Naive thymus-derived CD8-positive, alpha-beta T cell (primary cell): ENCODE measurements at places on chromosomes 5 and 9. TPM values are rescaled to one million over a fixed set of nuclear protein-coding genes. Genes with fewer than 3 reads are reported as not detected.

GRCh38 chr5:134545070-134545868 is 19.8 kb downstream of the JADE2 start:
- peak; percentile 63 for DNase-seq

DNA sequence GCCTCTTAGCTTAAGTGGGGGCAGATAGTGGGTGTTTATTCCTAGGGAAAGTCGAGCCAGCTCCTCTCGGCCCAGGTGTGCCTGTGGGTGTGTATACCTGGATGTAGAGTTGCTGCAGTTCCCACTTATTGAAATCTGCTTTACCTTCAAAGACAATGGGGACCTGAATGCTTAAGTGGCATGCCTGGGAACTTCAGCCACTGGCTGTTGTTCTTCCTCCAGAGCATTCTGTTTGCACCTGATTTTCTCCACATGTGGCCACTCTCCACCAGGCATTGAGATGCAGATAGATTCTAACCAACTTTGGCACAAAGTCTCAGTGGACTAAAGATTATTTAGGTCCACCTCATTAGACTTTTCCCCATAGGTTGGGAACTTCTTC is 186.8 kb downstream of the ZNF462 start:
- no peak for DNase-seq

- no peak for DNase-seq
Measured at GRCh38 chr9:128912270-128912853, 8.4 kb upstream of the PHYHD1 start.

- DNase-seq = no peak
Measured at GRCh38 chr5:20559845-20560244, 571.8 kb upstream of the CDH18 start.

DNA sequence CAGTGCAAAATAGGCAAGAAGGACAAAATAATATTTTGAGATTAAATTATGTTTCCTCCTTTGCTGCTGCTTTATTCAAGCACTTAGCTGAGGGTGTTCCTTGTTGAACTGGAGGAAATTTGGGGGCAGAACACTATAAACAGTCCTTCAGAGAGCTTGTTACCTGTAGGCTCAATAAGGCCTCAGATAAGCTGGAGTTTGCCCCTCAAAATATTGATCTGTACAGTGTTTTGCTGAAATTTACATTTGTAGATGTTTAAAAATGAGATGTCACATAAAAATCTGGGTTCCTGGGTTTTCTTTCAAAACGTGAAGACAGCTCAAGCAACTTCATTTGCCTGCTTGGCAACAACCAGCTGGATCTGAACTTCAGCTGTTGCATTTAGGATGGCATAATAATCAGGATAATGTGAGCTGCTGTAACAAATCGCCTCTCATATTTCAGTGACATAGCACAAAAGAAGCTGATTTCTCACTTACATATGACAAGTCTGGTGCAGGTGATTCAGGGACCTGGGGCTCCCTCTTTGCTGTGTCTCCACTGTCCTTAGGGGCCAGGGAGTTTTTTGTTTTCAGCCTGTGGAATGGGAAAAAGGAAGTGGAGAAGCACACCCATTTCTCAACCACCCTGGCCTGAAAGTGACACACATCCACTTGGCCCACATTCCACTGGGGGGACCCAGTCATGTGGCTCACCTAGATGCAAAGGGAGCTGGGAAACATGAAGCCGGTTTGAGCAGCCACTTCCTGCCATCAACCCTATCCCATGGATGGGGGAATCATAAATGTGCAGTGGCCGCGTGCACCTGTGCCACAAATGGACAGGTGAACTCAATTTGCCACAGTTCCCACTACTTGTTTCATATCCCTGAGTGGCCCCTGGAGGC is 2.4 kb upstream of the PSAT1 start:
- no peak for DNase-seq

DNA sequence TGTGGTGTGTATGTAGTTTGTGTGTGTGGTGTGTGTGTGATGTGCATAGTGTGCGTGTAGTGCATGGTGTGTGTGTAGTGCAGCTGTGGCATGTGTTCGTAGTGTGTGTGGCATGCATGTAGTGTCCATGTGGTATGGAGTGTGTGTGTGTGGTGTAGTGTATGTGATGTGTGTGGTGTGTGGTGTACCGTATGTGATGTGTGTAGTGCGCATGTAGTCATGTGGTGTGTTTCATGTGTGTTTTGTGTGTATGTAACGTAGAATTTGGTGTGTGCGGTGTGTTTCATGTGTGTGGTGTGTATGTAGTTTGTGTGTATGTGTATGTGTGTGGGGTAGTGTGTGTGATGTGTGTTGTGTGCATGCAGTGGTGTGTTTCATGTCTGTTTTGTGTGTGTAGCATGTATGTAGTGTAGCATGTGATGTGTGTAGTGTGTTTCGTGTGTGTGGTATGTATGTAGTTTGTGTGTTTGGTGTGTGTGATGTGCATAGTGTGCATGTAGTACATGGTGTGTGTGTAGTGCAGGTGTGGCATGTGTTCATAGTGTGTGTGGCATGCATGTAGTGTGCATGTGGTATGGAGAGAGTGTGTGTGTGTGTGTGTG is 40.7 kb downstream of the SYK start:
- no peak for DNase-seq

GRCh38 chr5:154722097-154722496 is 33.1 kb upstream of the LARP1 start:
- DNase-seq = no peak

DNA sequence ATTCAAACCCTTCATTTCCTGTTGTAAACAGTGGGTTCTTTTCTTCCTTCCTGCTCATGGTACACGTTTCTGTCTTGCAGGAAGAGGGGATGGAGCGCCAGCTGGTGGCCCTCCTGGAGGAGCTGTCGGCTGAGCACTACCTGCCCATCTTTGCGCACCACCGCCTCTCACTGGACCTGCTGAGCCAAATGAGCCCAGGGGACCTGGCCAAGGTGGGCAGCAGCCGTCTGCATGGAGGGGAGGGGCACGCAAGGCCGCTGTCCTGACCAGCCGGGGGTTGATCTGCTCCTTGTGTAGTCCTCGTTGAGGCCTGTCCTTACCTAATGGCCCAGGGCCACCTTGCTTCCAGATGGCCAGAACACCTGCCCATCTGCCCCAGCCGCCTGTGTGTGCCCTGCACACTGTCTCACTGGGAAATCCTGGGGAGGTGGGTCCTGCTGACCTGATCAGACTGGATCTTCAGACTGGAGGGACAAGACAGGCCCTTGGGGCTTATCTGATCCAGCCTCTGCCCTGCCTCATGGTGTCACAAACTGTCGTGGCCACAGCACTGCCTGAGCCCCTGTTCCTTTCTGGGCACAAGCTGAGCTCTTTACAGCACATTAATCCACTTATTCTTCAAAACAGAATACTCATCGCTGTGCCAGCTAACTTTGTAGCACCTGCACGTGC is 44.7 kb downstream of the LRSAM1 start:
- no peak for DNase-seq

DNA sequence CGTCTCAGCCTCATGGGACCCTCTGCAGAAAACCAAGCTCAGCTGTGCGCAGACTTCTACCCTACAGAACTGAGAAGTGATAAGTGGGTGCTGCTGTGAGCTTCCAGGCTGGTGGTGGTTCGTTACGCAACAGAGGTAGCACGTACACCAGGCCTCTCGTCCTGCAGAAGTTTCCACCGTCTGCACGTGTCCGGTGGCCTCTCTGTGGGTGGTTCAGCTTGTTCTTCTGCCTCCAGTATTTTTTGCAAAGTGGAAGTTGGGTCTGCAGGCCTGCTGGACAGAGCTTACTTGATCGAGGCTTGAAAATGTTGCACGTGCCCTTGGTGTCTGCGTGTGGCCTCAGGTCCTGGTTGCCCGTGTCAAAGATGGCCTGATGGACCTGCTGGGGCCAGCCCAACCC is 27.5 kb downstream of the KCNT1 start:
- no peak for DNase-seq

DNA sequence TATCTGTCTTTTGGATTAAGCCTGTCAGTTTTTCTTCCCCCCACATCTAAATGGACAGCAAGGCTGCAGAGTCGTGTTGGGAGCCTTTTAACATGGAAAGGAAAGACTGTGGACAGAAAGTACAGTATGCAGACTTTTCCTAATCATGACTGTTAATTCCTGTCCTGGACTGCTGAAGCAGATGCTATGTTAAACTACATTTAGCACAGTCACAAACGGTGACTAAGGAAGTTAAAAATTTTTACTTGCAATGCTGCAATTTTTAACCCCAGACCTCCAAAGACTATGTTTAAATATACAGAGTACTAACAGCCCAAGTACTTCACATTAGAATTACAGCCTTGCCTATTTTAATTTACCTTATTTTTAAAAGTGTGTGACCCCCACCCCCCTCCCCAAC is 51.8 kb downstream of the ELAVL2 start:
- DNase-seq = no peak

The FOXD4 gene
- total RNA-seq = not detected

The INSL4 gene
- total RNA-seq = not detected

The FIBCD1 gene
- not detected for total RNA-seq

The OR1N2 gene
- total RNA-seq = not detected

The DAPK1 gene
- total RNA-seq = 1.9 TPM
